Right kidney (tissue), 9 donors: ENCODE measurements at places on chromosomes 4 and X.

DNA sequence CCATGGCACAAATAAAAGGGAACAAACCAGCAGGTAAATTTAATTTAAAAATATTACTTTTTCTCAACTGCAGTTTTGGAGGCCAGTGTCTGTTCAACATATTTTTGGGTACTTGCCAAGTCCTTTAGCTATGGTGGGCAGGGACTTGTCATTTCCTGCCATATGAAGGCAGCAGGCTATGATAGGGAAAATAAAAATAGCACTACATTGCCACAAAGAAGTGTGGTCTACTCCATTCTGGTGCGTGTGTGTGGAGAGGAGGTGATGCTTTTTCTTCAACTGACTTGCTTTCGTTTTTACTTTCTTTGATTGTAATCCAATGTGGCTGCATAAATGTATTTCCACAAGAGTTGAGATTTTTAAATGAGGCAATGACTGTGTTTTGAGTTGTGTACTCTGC lies 17.2 kb downstream of the GPR174 start:
- DNase-seq, result no peak

GRCh38 chr4:40865696-40866095 lies 115.9 kb downstream of the NSUN7 start:
- no peak for DNase-seq

GRCh38 chr4:13920901-13921300 lies 293.4 kb upstream of the BOD1L1 start:
- DNase-seq, result no peak

GRCh38 chr4:7435471-7436061 lies 836 bp upstream of the PSAPL1 start:
- DNase-seq, result no peak

DNA sequence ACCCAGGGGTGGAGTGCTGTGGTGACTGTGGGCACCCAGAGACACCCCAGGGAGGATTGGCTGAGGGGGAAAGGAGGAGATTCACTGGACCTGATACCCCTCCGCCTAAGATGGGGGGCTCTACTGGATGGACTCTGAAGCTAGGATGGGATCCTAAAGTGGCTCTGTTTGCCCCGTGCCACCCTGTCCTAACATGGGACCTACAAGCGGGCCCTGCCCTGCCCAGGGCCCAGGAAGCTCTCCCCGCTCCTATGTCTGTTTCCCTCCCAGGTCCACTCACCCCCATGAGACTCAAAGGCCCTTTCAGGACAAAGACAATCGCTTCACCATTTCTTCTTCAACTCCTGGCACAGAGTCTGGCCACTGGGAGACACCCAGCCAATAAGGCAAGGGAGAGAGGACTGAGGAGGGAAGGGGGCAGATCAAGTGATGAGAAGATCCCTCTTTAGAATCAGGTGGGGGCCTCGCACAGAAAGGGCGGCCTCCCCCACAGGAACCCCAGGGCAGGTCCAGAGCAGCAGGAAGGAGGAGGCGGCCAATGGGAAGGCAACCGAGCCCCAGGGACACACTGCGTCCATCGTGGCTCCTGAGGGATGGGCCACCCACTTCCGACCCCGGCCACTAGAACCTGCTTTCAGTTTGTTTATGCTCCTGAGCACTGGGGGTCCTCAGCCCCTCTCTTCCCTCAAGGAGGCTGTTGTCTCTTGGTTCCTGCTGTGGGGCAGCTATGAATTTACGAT lies 155.4 kb downstream of the AFAP1 start:
- no peak for DNase-seq

DNA sequence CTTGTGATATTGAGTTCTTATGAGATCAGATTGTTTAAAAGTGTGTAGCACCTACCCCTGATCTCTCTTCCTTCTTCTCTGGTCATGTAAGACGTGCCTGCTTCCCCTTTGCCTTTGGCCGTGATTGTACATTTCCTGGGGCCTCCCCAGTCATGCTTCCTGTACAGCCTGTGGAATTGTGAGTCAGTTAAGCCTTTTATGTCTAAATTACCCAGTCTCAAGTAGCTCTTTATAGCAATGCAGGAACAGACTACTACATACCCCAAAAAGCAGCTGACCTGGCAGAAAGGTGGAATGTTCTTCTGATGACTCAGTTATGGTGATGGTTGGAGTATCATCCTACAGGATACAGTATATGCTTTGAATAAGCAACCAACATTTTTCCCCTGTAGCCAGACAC lies 11.4 kb upstream of the MCUB start:
- no peak for DNase-seq

DNA sequence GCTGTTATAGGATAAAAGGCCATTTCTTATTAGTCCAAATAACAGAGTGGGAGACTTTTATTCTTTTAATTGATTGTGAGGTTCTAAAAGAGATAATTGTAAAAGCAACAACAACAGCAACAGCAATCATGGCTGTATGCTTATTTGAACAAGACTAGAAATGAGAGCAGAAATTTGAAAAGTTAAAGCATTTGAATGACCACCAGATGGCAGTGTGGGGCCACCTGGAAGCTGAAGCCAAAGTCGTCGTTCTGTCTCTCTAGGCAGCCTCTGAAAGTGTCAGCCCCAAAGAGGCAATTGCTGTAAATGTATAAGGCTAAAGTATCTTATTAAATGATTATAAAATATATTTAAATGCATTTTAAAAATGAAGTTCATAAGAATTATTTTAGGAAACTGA lies 42.2 kb downstream of the SH2D1A start:
- no peak for DNase-seq

GRCh38 chr4:5678977-5679376 lies 29.4 kb downstream of the EVC2 start:
- no peak for DNase-seq

GRCh38 chr4:152221816-152222516 lies 313.9 kb downstream of the FBXW7 start:
- no peak for DNase-seq

DNA sequence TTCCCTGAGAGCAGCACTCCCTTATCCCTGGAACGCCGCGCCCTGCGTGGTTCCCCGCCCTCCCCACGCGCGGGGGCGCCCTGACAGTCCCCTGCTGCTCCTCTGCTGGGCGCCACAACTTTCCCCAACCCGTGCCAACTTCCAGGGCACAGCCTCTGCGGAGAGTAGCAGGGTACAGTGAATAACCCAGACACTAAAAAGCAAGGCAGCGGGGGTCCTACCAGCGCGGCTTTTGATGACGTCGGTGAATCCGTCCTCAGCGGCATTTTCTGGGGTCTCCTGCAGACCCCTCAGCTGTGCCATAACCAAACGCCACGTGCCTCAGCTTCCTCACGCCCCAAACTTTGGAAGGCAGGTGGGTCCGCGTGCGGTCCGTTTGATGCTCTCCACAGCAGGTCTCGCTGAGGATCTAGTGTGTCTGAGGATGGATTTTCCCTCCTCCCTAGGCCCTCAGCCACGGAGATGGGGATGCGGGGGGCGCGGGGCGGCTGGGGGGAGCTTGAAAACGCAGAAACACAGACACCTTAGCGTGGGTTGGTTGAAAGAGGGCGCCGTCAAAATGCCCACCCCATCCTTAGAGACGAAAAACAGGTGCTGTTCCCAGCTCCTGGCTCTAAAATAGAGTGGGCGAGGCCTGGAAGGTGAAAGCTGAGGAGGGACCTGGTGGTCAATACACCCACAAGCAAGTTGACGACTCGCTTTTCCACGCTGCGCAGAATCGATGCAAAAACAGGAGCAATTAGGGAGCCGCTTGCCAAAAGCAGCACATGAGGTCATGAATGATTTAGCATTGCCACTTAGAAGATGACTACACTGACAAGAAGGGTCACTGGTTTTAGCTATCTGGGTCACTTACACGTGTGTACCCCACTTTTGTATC lies 405.6 kb downstream of the FAM47A start:
- DNase-seq, result peak; percentile 7

- no peak for DNase-seq
Observed at GRCh38 chr4:110669663-110670062, 46.8 kb upstream of the PITX2 start.

GRCh38 chrX:121160987-121161386 lies 113.6 kb downstream of the GLUD2 start:
- DNase-seq, result no peak

DNA sequence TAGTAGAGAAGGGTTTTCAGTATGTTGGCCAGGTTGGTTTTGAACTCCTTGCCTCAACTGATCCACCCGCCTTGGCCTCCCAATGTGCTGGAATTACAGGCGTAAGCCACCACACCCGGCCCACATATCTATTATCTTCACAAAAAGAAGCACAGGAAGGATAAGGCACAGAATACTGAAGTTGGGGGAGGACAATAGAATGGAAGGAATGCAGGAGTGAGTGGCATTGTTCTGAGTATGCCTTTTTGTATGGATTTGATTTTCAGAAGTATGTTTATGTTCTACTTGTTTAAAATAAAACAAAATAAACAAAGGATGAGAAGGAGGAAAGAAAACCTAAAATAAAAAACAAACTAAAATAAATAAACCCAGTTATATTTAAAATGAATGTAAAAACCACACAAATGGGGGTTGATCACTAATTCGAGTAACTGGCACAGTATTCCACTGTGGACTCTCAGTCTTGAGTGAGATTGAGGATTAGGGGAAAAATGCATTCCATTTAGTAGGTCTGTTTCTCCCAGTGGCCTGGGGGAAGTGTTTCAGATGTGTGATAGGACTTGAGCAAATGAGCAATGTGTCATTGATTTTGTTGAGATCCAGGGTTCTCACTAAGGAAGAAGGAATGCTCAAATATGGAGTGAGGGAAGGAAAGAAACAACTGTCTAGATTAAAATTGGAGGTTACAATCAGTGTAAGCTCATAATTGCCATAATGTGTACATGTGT lies 109.0 kb upstream of the C1QTNF7 start:
- DNase-seq, result no peak

GRCh38 chr4:139986106-139986505 lies 167.9 kb downstream of the MAML3 start:
- no peak for DNase-seq

GRCh38 chr4:116913451-116913850 lies 171.9 kb downstream of the TRAM1L1 start:
- no peak for DNase-seq

- DNase-seq, result no peak
Observed at GRCh38 chrX:71053217-71053621, 14.9 kb downstream of the SNX12 start.

- DNase-seq, result no peak
Observed at GRCh38 chr4:99878604-99879003, 15.6 kb downstream of the LAMTOR3 start.

- no peak for DNase-seq
Observed at GRCh38 chr4:101835121-101835904, 44.8 kb downstream of the BANK1 start.

- no peak for DNase-seq
Observed at GRCh38 chrX:131397891-131398290, 108.8 kb upstream of the IGSF1 start.

DNA sequence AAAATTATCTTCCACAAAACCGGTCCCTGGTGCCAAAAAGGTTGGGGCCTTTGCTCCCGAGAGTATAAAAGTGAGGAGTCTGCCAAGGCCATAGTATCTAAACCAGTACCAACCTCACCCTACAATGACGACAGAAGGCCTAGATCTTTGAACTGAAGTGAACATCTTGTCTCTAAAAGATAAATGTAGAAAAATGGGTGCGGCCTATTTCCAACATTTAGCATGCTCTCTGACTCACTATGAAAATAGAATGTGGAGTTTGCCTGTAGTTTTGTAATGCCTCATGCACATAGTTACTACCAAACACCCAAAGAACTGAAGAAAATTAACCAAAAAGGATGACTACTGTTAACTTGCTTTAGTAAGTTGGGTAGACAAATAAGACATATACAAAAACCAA lies 218.4 kb downstream of the SLITRK2 start:
- no peak for DNase-seq

DNA sequence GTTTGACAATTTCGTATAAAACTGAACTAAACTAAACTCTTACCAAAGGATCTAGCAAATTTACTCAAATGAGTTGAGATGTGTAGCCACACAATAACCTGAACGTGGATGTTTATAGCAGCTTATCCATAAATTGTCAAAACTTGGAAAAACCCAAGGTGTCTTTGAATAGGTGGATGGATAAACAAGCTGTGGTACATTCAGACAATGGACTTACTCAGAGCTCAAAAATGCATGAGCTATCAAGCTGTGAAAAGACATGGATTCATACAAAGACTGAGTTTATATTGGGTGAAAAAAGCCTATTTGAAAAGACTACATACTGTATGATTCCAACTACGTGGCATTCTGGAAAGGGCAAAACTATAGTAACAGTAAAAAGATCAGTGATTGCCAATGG lies 69.5 kb downstream of the LARP1B start:
- no peak for DNase-seq

GRCh38 chr4:75037252-75037651 lies 104.3 kb downstream of the PARM1 start:
- no peak for DNase-seq

DNA sequence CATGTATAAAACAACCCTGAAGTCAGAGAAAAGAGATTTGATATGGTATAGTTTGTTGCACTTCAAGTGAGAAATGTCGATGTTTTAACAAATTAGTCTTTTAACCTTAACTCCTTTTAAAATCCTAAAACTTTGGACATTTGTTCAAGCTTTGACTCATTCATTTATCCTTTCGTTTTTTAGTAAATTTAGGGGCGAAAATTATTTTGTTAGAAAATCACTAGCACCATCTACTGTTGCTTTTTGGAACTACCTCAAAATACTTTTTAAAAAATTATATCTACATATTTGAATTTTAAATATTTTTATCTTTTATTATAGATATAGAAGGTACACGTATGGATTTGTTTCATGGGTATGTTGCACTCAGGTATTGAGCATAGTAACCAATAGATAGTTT lies 165.1 kb upstream of the POF1B start:
- no peak for DNase-seq
